Endodermal cell (in vitro differentiated cells): ENCODE measurements at places on chromosomes 2 and 18. TPM values are rescaled to one million over a fixed set of nuclear protein-coding genes. Genes with fewer than 3 reads are reported as not detected.

DNA sequence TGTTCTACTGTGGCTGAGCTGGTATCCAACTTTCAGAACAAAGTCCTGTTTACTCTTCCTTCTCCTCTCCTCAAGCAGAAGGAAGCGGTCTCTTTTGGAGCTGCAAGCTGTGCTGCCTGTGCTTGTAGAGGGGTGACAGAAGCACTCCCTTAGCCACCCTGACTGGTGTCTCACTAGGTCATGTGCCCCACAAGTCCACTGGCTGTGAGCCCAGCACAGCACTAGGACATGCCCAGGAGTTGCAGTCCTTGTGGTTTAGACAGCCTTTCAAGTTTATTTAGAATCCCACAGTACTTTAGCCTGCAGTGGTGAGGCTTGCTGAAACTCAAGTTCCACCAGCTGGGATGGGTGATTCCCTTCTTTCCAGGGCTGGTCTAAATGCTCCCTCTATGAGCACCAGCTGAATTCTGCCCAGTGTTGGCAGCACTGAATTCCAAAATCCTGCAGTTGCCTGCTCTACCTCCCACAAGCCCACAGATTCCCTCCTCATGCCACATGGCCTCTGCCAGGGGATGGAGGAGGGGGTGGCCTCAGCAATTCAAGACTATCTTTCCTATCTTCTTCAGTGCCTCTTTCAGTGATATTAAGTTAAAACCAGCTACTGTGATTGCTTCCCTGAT is 61.2 kb downstream of the CCDC85A start:
- DNase-seq: no peak

VRK2 gene
- total RNA-seq: 25.7 to 33.3 TPM (median 31.4 TPM) in 3 replicates

LDLRAD4 gene
- total RNA-seq: 11.2 and 15.1 TPM in 2 replicates

- no peak for DNase-seq
Measured at GRCh38 chr2:28647682-28648081, 103.9 kb upstream of the PPP1CB start.

ARHGAP25 gene
- total RNA-seq: 2.1 and 2.6 TPM in 2 replicates

GRCh38 chr2:154489266-154489858 is 209.1 kb upstream of the KCNJ3 start:
- DNase-seq: no peak

GRCh38 chr2:127389778-127390435 is 2.1 kb upstream of the MAP3K2 start:
- DNase-seq: peak; percentile 41

AQP12A gene
- total RNA-seq: not detected in 2 replicates

DNA sequence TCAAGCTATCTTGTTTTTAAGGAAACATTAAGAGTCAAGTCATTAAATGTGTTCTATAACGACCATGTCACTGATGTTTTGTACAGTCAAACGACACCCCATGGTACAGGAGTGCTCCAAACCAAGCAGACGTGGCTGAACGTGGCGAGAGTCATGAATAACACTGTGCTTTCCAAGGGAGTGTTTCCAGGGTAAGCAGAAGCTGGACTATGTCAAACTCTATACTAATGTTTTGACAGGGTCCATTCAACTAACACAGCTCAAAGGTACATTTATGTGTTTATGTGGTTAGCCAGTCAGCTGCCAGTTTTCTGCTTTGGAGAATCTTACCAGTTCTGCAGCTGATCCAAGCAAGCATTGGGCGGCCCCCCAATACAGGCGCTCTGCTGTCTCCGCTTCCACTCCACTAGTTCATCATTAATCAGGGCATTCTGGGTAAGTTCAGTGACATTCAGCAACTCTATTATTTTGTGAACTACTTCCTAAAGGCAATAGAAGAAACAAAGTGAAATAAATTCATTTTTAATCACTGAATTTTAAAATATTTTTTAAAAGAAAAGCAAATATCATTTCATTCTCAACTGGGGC is 16.4 kb downstream of the STAT1 start:
- DNase-seq: no peak

GRCh38 chr18:59878644-59879043 is 21.2 kb upstream of the PMAIP1 start:
- DNase-seq: peak; percentile 23

- no peak for DNase-seq
Measured at GRCh38 chr2:150464270-150464669, 23.2 kb downstream of the RND3 start.
